Stimulated activated CD4-positive, alpha-beta T cell treated with anti-CD3 and anti-CD28 coated beads, Interleukin-12 subunit alpha, Interleukin-12 subunit beta, amount 100 ng/mL, for 48 hours (primary cell): ENCODE measurements at places on chromosomes 13 and 19.
A peak's percentile ranks its signal among the peaks of the same experiment; 100 is the strongest.

GRCh38 chr19:50358483-50359327, 6.7 kb downstream of the NAPSA start:
- DNase-seq = peak; percentile 59

DNA sequence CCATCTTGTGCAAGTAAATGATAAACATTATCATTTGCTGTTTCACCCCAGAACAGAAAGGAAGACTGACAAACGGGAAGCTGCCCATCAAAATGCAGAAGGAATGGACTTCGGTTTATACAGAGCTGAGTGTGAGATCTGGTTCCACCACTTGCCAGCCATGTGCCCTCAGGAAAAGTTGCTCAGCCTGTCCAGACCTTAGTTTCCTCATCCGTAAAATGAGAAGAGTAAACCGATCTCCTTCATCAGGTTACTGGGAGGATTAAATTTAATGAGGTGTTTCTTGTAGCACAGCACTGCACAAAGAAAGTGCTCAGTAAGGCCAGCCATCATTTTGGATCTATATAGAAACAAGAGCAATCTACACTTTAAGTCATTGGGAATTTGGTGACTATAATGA, 36.7 kb upstream of the SERP2 start:
- DNase-seq = no peak

DNA sequence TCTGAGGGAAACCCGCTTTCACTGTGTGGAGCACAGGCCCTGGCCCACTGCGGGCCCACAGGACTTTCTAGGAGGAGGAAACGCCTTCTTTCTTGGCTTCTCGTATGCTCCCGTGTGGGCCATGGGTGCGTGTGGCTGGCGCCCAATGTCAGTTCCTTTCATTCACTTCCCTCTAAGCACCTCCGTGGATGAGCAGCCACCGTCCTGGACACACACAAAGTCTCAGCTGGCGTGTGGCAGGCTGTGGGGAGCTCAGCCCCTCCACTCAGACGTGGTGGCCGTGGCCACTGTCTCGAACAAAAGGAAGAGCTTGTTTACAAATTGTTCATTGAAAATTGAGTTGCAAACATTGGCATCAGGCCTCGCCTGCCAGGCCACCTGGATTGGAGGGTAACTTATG, 240.0 kb upstream of the SGCG start:
- no peak for DNase-seq

- no peak for DNase-seq
Observed at GRCh38 chr19:16612636-16613035, 15.4 kb downstream of the MED26 start.

GRCh38 chr13:98406427-98406826, 170.5 kb downstream of the STK24 start:
- DNase-seq = no peak

GRCh38 chr19:9936326-9937000, at the start of gene OLFM2:
Gene OLFM2, minus strand, starts transcription at chr19:9936515. Its CDS starts 149 bp downstream, at chr19:9936366.
- no peak for DNase-seq

DNA sequence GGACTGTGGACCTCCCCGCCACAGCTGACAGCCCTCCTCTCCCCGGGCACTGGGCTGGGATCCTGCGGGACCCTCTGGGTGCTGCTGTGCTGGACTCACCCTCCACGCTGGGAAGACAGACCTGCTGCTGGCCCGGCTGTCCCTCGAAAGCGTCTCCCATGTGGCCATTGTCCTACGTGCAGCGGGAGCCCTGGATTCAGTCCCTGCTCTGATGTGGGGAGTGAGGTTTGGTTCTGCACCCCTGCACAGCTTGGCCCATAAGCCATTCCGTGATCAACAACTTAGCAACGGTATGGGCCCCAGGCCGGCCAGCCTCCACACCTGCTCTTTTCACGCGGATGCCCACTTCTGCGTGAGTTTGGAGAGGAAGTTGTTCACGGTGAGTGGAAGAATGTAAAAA, 195.2 kb downstream of the TEX29 start:
- DNase-seq = no peak

- DNase-seq = no peak
Observed at GRCh38 chr13:98143157-98143553, 261 bp downstream of the FARP1 start.
